ENCODE measurements at places on chromosomes 7 and 10. TPM values are rescaled to one million over a fixed set of nuclear protein-coding genes. Genes with fewer than 3 reads are reported as not detected.
A peak's percentile ranks its signal among the peaks of the same experiment; 100 is the strongest.

Gene BTAF1
- total RNA-seq = 35.1 TPM

Gene CRYGN
- total RNA-seq = not detected

GRCh38 chr7:140691376-140692045 is 5.0 kb upstream of the NDUFB2 start:
- H3K4me1 ChIP-seq = peaks cover 4% of the 10 kb centered on the region
- no peak for DNase-seq
- no peak overlapping the region for H3K4me3 ChIP-seq

- H3K27ac ChIP-seq = peak overlapping the region; percentile 75
- DNase-seq = no peak
- H3K4me1 ChIP-seq = peaks cover 15% of the 10 kb centered on the region
- no peak overlapping the region for H3K4me3 ChIP-seq
Observed at GRCh38 chr7:26417911-26418413, 126.3 kb downstream of the SNX10 start.

- H3K4me1 ChIP-seq = peaks cover 43% of the 10 kb centered on the region
- H3K27me3 ChIP-seq = peaks cover 68% of the 10 kb centered on the region
- H3K27ac ChIP-seq = no peak overlapping the region
- DNase-seq = peak; percentile 34
- H3K4me3 ChIP-seq = no peak overlapping the region
Observed at GRCh38 chr10:101132636-101133473, 1.8 kb downstream of the TLX1 start.

GRCh38 chr10:126701526-126701925 is 31.0 kb upstream of the C10orf90 start:
- DNase-seq = no peak
- no peak overlapping the region for H3K27ac ChIP-seq
- no peaks in the 10 kb centered on the region for H3K27me3 ChIP-seq
- H3K4me3 ChIP-seq = no peak overlapping the region
- no peaks in the 10 kb centered on the region for H3K4me1 ChIP-seq

Gene ZNF117
- 10.2 TPM for total RNA-seq

GRCh38 chr10:42428534-42428933 is 209.8 kb downstream of the ZNF33B start:
- no peak overlapping the region for H3K27ac ChIP-seq
- no peak for DNase-seq
- no peaks in the 10 kb centered on the region for H3K36me3 ChIP-seq
- no peak overlapping the region for H3K4me3 ChIP-seq
- H3K4me1 ChIP-seq = no peaks in the 10 kb centered on the region
- no peaks in the 10 kb centered on the region for H3K27me3 ChIP-seq

DNA sequence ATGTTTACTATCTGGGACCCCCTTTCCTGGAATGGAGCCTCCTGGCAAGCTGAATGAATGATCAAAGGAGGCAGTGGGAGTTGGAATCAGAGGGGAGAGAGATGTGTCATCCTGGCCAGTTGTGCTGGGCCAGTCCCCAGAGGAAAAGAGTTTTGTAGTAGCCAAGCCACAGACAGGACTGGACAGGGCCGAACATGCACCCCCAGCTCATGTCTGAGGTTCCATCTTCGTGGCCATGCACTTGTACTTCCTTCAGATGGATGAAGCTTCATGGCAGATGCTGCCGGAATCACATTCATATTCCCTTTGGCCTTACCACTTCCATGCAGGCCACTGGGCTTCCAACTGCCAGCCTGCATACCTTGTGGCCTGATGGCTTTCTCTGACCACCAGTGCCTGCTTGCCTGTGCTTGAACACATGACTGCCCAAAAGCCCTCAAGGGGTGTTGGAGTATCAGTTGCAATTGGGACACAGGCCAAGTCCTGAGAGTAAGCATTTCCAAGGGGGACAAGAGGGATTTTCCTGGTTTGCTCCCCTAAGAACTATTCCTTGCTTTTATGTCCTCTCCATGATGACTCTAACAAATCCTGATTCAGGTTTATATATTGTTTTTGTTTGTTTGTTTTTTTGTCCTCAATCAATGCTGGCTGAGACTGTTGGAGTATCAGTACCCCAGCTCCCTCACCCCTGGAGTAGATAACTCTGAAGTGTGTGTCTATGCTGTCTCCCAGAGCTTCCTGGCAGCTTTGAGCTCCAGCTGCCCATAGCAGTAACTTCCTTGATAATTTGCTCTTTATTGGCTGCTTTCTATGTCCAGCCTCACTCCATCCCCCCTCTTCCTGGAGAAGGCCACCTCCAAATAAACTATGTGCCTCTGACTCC is 63.6 kb downstream of the TMEM130 start:
- DNase-seq = no peak
- H3K27me3 ChIP-seq = no peaks in the 10 kb centered on the region
- H3K4me3 ChIP-seq = no peak overlapping the region
- no peaks in the 10 kb centered on the region for H3K36me3 ChIP-seq
- H3K4me1 ChIP-seq = no peaks in the 10 kb centered on the region

DNA sequence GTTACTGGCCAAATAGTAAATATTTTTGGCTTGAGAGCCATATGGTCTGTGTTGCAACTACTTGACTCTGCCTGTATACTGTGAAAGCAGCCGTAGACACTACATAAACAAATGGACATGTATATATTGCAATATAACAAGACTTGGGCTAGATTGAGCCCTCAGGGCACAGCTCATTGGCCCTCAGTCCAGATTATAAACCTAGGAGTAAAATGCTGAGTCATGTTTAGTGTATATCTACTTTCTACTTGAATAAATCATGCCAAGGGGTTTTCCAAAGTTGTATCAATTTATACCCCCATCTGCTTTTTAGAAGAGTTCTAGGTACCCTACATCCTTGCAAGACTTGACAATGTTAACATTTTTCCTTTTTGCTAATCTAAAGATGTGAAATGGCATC is 27.4 kb upstream of the POU6F2 start:
- DNase-seq = no peak
- no peaks in the 10 kb centered on the region for H3K36me3 ChIP-seq
- no peak overlapping the region for H3K4me3 ChIP-seq
- H3K4me1 ChIP-seq = no peaks in the 10 kb centered on the region
- no peaks in the 10 kb centered on the region for H3K27me3 ChIP-seq
- no peak overlapping the region for H3K27ac ChIP-seq

- no peak overlapping the region for H3K4me3 ChIP-seq
- DNase-seq = no peak
- H3K27ac ChIP-seq = no peak overlapping the region
- no peaks in the 10 kb centered on the region for H3K27me3 ChIP-seq
Observed at GRCh38 chr10:56035489-56035888, 325.6 kb downstream of the ZWINT start.

Gene MOSPD3
- total RNA-seq = 23.0 TPM

DNA sequence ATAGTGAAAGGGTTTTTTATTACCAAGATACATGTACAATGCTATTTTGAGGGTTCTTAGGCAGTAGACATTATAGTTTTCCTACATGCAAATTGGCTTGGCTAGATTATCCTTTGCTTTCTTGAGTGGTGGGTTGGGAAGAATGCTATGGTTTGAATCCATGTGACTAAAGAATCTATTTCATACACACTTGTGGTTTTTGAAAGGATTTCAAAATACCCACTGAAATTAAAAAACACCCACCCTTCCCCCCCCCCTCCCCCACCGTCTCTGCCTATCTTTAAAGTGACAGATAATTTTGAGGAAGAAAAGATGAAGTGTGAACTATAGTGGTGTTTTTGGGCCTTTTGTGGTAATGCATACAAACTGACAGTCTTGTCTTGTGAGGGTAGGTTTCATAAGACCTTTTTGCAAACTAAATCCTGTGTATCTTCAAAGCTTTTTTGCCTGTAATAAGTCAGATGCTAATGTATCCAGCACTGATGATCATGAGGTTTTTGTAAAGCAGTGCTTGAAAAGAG is 90.9 kb downstream of the TPST1 start:
- H3K4me3 ChIP-seq = no peak overlapping the region
- no peaks in the 10 kb centered on the region for H3K36me3 ChIP-seq
- DNase-seq = no peak
- H3K4me1 ChIP-seq = no peaks in the 10 kb centered on the region
- H3K27me3 ChIP-seq = no peaks in the 10 kb centered on the region

DNA sequence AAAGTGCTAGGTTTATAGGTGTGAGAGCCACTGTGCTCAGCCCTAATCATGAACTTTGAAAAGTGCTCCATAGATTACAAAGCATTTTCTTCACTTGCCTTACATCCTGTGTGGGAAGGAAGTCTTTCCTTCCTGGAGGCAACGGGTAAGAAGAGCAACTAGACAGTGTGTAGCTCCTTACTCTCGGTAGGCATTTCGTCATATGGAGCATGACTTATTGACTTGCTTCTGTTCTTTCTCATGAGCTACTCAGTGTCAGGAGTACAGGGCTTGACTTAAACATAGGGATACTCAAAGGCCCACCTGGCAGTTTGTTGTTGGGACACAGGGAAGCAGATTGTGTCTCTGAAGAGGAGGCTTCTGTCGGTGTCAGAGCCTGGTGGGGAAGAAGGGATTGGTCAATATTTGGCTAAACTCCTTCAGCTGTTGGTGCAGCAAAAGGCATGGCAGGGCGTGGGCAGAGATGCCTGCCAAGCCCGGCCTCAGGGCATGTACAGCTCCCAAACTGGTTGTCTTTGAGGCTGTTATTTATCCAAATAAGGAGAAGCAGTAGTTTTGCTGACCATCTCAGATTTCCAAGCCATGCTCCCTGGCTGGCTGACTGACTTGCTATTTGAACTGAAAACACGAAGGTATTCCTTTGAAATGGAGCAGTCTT is 248.9 kb downstream of the KIAA1217 start:
- peak overlapping the region; percentile 39 for H3K27ac ChIP-seq
- DNase-seq = no peak
- no peak overlapping the region for H3K4me3 ChIP-seq
- H3K36me3 ChIP-seq = no peaks in the 10 kb centered on the region

GRCh38 chr10:97714401-97715258 is 1.1 kb downstream of the MARVELD1 start:
- H3K27ac ChIP-seq = peak overlapping the region; percentile 90
- peak; percentile 91 for DNase-seq
- no peaks in the 10 kb centered on the region for H3K27me3 ChIP-seq
- H3K4me1 ChIP-seq = peaks cover 59% of the 10 kb centered on the region
- peak overlapping the region; percentile 42 for H3K4me3 ChIP-seq
- peaks cover 7% of the 10 kb centered on the region for H3K36me3 ChIP-seq

DNA sequence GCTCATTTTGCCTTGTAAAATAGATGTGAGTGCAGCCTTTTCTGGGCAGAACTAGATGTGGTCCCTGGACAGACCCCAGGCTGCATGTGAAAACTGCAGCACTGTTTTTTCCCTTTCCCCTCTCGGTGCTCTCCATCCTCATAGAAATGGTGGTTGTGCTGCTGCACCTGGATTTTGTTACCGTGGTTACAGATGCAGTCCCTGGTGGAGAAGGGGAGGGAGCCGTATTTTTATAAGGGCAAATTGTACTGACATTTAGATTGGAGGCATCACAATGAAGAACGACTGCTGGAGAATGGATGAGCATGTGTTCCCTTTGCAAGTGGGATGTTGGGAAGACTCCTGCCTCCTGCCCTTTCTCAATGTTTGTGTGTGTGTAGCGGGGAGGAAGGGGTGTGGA is 469.9 kb downstream of the CCSER2 start:
- no peaks in the 10 kb centered on the region for H3K27me3 ChIP-seq
- H3K36me3 ChIP-seq = no peaks in the 10 kb centered on the region

Gene FOXI2
- 0.06 TPM for total RNA-seq

Gene GHRHR
- not detected for total RNA-seq

DNA sequence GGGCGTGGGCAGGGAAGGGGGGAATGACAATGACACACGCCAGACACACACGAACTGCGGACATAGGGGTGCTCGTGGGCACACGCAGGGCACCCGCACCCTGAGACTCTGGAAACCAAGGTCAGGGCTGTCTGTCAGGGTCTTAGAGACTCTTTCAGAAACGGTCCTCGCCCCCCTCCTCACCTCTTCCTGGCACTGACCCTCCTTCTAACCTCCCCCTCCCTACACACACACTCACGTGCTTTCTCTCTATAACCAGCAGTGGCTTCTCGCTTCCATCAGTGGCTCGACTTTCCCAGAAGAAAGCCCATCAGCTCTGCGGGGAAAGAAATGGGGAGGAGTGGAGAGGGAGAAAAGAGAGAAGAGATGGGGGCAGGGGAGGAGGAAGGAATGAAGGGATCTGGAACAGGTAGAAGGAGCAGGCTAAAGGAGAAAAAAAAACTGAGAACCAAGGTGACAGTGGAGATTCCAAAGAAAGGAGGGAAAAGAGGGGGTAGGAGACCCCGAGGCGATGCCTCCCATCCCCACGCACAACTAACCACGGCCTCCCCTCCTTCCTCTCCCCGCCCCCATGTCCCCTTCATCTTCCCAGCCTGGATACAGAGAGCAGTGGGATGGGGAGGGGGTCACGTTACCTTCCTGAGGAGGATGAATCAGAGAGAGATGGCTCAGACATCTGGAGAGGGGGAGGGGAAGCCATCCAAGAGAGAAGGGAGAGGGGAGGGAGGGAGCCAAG is 1.7 kb upstream of the VGF start:
- H3K4me3 ChIP-seq = no peak overlapping the region
- H3K27me3 ChIP-seq = peaks cover 31% of the 10 kb centered on the region
- H3K4me1 ChIP-seq = peaks cover 48% of the 10 kb centered on the region
- no peak for DNase-seq

- H3K27ac ChIP-seq = peak overlapping the region; percentile 27
- H3K4me3 ChIP-seq = no peak overlapping the region
- DNase-seq = peak; percentile 68
- H3K27me3 ChIP-seq = no peaks in the 10 kb centered on the region
- H3K36me3 ChIP-seq = no peaks in the 10 kb centered on the region
Observed at GRCh38 chr10:3482200-3482993, 302.6 kb downstream of the KLF6 start.

Data from upper lobe of left lung (tissue), 6 donors.